ENCODE measurements at places on chromosomes 6 and 20.

GRCh38 chr6:36633915-36634314 lies 39.8 kb downstream of the SRSF3 start:
- DNase-seq: peak; percentile 40

DNA sequence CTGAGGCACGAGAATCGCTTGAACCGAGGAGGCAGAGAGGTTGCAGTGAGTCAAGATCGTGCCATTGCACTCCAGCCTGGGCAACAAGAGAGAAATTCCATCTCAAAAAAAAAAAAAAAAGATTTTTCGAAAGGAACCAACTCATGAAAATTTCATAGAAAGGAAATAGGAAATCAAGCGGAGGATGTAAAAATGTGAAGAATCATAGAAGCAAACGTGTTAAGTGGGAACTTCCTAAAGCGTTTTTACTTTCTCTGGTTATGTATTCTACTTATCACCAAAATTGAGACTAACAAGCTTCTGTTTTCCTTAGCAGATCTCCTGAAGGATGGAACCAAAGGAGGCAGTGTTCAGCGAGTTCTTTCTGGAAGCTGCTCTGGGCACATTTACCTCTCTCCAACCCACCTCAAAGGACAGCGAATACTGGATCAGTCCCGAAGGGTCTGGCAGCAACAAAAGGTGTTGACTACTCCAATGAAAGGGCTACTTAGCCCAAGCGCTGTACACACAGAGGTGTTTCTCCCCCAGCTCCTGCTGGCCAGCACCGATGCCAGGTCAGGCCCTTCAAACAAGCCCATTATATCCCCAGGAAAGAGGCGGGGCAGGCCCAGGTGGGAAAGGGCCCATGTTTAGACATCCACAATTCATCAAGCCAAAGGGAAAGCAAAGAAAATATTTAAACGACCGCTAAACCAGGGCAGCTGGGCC lies 327.5 kb upstream of the JARID2 start:
- DNase-seq: no peak

- no peak for DNase-seq
These were observed 236.6 kb upstream of the FAM83B start for GRCh38 chr6:54609981-54610380.

DNA sequence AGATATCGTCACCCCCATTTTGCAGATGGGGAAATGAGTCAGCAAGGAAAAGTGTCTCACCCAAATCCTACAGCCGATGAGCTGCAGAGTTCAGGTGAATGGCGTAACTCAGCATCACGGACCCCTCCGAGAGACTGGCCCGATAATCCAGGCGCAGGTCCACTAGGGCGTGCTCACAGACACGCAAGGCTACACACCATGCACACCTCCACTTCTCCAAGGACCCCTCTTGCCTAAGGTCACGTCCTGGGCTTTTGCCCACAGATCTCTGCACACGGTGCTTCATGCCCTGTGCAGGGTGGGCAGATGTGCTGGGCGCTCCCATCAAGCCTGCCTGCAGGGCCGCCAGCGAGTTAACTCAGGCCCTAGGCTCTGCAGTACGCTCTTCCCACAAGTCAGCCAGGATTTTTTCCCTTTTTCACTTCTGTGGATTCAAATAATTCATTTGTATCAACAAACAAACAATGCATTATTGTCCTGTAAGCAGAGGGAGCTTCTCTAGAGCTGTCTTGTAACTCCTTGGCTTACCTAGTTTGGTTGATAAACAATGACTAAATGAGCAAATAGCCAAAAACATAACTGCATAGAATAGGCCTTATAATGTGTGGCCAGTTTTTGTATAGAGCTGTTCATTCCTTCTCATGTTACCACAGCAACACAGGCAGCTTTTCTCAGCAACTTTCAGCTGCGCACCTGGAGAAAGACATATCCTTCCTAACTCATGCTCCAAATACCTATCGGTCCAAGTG lies 139.1 kb downstream of the AGPAT4 start:
- DNase-seq: no peak

DNA sequence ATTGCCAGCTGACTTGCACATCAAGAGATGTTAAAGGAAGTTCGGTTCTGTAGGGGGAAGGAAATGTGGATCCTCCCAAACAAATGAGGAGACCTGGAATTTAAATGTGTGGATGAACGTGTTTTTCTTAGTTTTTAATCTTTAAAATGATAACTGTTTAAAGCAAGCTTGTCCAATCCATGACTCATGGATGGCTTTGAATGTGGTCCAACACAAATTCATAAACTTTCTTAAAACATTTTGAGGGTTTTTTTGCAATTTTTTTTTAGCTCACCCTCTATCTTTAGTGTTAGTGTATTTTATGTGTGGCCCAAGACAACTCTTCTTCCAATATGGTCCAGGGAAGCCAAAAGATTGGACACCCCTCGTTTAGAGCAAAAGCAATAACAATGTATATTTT lies 12.6 kb downstream of the TUBB2B start:
- DNase-seq: peak; percentile 14

- DNase-seq: no peak
These were observed 38.5 kb downstream of the RBM38 start for GRCh38 chr20:57429580-57430200.

DNA sequence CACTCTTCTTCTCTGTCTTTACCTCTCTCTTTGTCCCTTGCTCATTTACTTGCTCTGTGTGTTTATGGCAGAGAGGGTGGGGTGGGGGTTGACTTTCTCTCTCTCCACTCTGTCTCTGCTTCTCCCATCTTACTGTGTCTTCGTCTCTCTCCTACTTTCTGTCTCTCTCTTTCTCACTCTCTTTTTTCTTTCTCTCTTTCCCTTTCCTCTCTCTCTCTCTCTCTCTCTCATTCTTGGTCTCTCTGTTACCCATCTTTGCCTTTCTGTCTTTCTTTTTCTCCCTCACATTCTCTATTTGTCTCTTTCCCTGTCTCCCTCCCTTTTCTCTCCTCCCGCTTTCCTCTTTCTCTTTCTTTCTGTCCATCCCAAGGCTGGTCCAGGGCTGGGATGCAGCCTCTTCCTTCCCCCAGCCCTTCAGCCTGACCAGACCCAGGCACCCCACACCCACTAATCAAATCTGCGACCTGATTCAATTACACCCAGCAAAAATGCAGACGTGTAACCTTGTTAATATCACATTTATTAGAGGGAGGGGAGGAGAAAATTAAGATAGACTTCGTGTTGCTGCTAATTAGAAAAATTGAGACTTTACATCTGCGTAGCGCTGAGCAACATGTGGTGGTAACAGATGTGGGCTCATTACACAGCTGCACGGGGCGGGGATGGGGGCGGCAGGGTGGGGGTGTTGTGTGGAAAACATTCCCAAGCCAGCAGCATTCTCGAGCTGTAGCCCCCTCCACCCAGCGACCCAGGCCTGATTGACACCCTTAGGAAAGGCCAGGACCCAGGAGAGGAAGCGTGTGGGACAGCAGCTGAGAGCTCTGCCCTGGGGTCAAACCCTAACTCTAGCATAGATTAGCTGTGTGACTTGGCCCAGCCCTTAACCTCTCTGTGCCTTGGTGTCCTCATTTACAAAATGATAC lies 124.9 kb upstream of the MAFB start:
- DNase-seq: no peak

GRCh38 chr6:129112591-129112990 lies 229.7 kb downstream of the LAMA2 start:
- DNase-seq: no peak

GRCh38 chr6:3575701-3576100 lies 118.9 kb upstream of the SLC22A23 start:
- DNase-seq: no peak

Measured in amniotic stem cell (primary cell).